Astrocyte (in vitro differentiated cells and primary cell): ENCODE measurements at places on chromosomes 1 and 21. TPM values are rescaled to one million over a fixed set of nuclear protein-coding genes. Genes with fewer than 3 reads are reported as not detected.

GRCh38 chr1:70768216-70768615 lies 279.4 kb downstream of the PTGER3 start:
- DNase-seq, result no peak

GRCh38 chr1:246608616-246609376 lies 42.5 kb downstream of the CNST start:
- DNase-seq, result peak; percentile 82

DNA sequence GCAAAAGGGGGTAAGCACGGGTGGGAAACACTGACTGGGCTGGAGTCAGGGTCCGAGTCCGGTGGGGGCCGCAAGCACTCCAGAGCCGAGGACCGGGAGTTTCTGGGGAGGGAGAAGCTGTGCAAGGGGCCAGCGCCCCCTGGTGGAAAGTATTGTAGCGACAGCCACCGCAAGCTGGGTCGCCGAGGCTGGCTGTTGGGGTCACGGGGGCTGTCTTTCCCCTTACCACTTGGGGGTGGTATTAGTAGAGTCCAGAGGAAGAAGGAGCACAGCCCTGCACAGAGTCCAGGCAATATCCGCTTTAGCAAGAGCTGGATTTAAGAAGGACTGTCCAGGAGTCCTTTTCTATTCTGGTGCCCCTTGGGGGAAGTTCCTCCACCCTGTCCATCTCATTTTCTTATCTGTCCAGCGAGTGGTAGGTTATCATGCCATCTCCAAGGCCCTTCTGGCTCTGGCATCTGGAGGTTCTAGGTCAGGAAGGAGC lies 17.9 kb upstream of the ETV3 start:
- no peak for DNase-seq

GRCh38 chr21:14838400-14838799 lies 226.4 kb downstream of the NRIP1 start:
- DNase-seq, result no peak

The CR1L gene
- total RNA-seq, result not detected in 2 replicates

GRCh38 chr1:161069731-161070270 lies at the start of gene ARHGAP30:
TSS of gene ARHGAP30 (minus strand) at chr1:161069891. CDS start at chr1:161069624, 267 bp downstream.
- DNase-seq, result no peak

GRCh38 chr1:47903723-47904122 lies 93.5 kb downstream of the TRABD2B start:
- no peak for DNase-seq

DNA sequence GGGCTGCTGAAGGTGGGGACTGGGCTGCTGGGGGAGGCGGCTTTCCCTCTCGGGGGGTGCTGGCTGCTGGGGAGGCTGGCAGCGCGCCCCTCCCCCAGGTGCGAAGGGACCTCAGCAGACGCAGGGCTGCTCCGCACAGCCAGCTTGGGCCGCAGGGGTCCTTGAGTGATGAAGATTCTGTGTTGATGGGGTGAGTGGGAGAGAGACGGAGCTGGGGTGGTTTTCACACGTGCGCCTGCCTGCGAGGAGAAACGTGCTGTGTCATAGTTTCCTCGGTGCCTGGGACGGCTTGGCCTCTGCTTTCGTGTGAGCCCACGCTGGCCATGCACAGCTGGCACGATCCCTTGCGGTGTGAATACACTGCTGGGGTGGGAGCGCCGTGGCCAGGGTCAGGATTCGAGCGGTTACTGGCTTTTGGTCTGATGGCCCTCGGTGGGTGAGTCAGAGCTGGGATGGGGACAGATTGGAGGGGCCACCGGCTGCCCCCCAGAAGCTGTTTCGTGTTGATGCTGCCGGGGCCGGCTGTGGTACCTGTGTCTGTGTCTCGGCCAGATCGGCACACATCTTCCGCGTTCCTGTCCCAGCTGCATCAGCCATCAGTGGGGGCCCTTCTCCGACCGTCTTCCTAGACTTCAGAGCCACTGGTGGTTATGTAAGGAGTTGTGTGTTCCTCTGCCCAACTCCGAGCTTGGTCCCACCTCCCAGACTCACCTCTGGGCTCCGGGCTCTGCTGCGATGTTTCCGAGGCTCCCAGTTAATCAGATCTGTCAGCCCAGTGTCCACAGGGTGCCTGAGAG lies 24.9 kb downstream of the PRKCZ start:
- no peak for DNase-seq

- DNase-seq, result no peak
Observed at GRCh38 chr1:213394837-213395236, 343.8 kb downstream of the RPS6KC1 start.
